ENCODE measurements at places on chromosomes 1 and 21. TPM values are rescaled to one million over a fixed set of nuclear protein-coding genes. Genes with fewer than 3 reads are reported as not detected.

Gene PRR9
- total RNA-seq = not detected

Gene SH2D2A
- total RNA-seq = not detected

Gene CLEC20A
- not detected for total RNA-seq

Gene TSPAN1
- total RNA-seq = 0.81 TPM

Gene RGS4
- 255 TPM for total RNA-seq

Gene TMPRSS3
- not detected for total RNA-seq

Gene SPATA1
- total RNA-seq = 0.41 TPM

Gene MMP23B
- total RNA-seq = 35.2 TPM

Gene RIMKLA
- total RNA-seq = 0.09 TPM

Gene KCNJ10
- not detected for total RNA-seq

Data from fibroblast of the aortic adventitia (primary cell).